ENCODE measurements at places on chromosomes 3 and 15.
A peak's percentile ranks its signal among the peaks of the same experiment; 100 is the strongest.

GRCh38 chr3:114376516-114377185, 82.8 kb downstream of the TIGIT start:
- DNase-seq = no peak

- DNase-seq = no peak
These were observed 75.6 kb downstream of the BFSP2 start for GRCh38 chr3:133475245-133476010.

DNA sequence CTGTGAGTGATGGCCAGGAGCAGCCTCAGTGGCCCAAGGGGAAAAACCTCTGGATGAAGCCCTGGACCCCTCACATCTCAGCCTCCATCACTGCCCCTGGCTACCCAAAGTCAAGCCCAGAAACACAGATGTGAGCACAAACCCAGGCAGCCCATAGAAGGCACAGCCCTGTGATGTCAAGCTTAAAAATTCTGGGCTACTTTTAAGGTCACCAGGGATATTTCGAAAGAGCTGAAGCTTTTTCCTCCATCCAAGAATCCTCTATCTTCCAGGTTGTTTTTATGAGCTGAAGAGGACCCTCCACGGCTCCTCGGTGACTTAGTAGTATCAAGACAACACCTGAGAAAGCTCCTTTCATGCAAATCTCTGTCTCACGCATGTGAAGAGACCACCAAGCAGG, 11.5 kb downstream of the LIPC start:
- no peak for DNase-seq

DNA sequence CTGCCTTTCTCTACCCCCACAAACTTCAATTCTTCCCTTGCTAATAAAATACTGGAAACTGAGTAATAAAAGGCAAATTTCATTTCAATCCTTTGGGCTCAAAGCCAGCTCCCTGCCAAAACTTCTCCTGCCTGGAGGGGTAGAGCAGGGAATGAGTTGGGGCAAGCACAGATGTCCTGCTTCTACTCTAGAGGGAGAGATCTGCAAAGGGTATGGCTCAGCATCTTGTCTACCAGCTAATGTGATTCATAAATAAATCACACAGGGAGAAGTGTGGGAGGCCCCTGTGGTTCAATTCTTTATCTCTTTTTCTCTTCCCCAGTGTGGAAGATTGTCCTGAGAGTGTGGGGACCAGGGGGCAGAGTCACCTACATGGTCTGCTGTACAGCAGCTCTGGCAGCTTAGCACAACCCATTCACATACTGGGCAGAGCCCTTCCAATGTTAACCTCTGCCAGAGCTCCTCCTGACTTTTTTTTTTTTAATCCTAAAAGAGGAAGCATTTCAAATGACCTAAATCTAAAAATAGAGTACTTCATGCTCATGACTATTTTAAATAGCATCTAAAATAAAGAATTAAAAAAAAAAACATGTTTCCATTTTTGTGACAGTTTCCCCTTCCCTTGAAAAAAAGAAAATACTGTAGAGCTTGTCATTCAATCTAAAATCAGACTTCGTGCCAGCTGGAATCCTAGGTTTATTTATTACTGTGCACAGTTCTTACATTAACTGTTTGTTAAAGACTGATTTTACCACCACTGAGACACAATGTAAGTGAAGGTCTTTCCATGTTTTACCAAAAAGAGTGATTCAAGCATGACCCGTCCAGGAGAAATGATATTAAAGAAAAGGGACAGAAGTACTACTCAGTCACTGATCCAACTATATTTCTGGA, 1083.7 kb upstream of the CFAP20DC start:
- peak; percentile 25 for DNase-seq

DNA sequence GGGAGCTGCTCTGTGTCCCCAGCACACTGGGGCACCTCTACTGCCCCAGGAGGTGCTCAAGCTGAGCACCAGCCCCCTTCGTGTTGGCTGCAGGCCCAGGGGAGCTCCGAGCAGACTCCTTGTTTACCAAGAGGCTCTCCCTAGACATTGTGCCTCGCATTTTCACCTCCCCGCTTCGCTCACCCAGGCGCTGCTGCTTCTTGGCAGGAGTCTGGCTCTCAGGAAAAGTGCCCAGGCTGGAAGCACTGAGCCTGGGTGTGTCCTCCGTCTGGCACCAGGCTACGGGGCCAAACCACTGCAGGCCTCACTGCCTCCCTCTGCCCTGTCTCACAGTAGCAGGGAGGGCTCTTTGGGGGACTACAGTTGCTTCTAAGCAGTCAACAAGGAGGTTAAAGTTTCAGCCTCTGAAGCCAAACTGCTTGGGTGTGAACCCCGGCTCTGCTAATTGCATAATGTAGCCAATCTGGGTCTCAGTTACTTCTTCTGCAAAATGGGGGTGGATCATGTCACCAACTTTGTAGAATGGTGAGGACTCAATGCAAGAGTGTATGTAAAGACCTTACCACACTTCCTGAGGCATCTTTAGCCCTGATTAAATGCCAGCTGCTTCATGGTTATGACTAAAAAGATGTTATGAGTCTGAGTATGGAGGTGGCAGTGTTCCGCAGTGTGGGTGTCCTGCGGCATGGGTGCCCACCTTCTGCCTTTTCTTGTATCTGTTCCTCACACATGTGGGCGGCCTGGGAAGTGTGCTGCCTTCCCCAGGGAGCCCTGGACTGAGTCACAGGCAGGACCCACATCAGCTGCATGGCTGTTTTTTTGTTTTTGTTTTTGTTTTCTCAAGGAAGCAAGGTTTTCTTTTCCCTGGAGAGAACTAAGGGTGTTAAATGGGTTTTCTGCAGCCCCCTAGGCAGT, 88.9 kb downstream of the CLSTN2 start:
- no peak for DNase-seq

DNA sequence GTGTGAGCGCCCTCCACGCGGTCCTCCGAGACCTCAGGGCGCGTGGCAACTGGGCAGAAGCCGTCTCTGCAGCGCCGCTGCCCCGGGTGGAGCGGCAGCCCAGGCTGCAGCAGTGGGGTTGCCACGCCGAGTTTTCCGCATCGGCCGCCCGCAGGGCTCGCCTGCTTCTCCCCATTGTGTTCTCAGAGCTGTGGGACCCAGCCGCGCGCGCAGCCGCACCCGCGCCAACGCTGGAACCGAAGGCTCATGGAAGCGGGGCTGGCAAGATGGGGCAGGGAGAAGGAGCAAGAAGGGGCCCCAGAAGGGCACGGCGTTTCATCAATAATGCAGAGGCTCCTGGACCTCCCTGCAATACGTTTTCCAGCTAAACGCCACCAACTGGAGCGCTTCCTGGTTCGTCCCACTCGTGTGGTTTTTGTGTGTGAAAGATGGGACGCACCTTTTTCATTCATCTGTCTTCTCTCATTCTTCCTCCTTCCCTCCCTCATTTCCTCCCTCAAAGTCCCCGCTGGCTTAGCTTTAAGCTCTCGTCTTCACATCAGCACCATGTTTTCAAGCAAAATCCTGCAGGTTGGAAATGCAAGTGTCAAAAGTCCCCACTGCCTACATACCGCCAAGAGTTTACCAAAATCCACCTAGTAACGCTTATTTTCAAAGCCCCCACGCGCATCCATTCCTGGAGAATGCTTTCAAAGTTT, 1.2 kb downstream of the ROBO1 start:
- no peak for DNase-seq

DNA sequence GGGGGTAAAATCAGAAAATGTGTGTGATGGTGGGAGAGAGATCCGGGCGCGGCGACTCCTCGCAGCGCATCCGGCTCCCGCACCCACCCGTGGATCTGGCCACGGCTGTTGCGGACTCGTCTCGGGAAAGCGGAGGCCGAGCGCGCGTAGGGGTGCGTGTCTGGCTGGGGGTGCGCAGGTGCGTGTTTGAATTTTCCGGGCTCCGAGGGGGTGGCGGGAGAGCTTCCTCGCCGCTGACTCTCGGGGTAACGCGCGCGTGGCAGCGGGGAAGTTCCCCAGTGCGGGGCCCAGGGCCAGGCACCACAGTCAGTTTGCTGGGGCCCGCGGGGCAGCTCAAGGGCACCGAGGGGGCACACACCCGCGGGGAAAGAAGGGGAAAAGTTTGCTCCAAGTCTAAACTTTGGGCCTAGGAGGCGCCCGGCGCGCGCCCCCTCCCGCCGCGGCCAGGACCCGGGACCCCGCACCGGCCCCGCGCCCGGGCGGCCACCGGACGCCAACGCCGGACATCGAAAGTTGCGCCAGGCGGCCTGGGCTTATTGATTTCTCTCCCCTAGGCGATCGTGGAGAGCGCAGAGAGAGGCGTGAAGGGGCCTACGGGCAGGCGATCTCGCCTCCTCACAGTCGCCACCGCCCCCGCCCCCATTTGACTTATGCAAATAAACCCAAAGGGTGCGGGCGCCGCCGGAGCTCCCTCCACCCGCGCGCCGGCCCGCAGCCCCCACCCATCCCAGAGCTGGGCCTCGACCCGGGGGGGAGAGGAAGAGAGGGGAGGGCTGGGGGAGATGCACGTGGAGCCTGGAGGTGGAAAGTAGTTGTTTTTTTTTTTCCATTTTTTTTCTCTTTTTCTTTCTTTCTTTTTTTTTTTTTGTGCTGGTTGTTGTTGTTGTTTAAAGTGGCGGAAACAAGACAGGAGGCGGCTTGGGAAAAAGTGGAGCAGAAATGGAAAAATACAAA, 639 bp downstream of the FOXP1 start:
- DNase-seq = peak; percentile 17

- peak; percentile 66 for DNase-seq
These were observed 5.2 kb downstream of the SLC49A4 start for GRCh38 chr3:122800031-122800430.

DNA sequence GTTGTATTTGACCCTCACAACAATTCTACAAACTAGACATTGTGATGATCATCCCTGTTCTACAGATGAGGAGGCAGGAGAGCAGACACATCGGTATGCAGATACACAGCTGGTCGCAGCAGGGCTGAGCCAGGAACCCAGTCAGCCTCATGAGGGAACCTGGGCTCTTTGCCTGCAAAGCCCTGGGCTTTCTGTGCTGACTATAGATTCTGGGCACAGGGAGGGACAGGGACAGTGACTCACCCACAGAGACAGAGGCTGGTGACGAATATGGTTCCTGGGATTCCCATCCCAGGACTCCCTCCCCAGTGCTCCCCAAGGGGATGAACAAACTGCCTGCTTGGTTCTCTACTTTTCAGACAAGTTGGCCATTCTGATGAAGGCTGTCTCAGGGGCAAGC, 3.8 kb upstream of the CAMP start:
- no peak for DNase-seq

GRCh38 chr3:134373271-134374104, 759 bp downstream of the AMOTL2 start:
- peak; percentile 77 for DNase-seq

- no peak for DNase-seq
These were observed 35.8 kb downstream of the MYO9A start for GRCh38 chr15:72082176-72082575.

DNA sequence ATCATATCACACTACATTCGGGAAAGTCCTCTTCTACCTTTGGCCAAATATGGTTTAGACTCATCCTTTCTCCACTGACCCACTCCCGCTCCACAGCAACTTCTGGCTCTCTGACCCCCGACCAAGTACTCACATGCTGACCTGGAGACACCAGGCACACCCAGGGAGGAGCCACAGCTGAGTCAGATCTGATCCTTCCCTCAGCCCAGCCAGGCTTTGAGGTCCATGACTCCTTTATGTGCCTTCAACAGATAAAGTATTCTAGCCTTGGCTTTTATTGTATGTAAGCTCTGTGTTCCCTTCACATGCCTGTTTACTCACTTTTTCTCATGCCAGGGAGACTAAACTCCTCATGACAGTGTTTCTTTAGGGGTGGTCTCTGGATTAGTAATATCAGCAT, 166.9 kb upstream of the UMPS start:
- DNase-seq = peak; percentile 62
